ENCODE measurements at places on chromosomes 7 and 10.

GRCh38 chr7:19066170-19066569, 51.3 kb downstream of the TWIST1 start:
- no peak for DNase-seq

GRCh38 chr10:95363303-95363912, 72.6 kb upstream of the PDLIM1 start:
- DNase-seq = peak; percentile 18

DNA sequence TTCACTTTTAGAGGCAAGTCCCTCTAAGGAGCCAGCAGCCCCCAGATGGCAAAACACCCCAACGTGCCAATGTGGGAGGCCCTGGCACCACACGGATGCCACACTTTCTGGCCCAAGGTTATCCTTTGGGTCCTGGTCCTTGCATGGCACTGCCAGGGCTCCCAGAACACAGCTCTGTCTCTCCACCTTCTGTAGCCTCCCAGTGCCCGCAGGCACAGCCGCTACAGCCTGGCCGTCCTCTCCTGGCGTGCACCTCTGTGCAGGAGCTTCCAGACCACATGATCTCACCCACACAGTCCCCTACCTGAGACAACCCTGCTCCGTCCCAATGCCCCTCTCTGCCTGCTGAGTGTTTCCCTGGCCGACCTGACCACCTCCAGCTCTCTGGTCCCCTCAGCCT, 215.0 kb downstream of the TNS3 start:
- no peak for DNase-seq

GRCh38 chr10:108812296-108812695, 1111.0 kb downstream of the XPNPEP1 start:
- no peak for DNase-seq

GRCh38 chr10:13915710-13916109, 328.9 kb downstream of the PRPF18 start:
- DNase-seq = no peak

DNA sequence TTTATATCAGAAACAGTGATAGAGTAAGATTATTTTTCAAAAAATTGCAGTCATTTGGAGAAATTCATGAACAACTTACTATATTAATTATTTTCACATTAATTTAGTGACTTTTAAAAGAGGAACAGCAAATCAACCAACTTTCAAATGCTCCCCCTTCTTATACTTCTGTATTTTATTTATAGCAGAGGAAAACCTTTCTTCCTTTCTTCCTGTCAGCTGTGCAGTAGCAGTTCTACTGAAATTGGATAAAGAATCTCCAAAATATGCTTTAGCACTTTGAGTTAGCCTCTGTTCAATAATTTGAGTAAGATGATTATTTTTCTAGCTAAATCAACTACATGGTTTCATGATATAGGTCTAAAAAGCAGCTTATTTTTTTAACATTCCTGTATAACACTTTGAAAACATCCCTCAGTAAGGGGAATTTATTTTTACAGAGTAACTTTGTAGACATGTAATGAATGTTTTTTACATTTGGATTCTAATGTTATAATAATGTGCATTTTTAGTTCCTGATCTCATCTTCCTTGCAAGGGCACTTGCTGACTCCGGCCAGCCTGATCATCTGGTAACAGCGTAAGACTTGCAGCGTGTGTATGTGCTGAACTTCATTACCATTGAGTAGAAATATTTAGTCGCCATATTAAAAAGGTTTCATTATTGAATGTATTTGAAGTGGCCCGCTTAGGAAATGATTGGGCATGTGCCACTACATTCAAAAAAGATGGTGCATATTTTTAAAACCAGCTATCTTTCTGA, 158.3 kb upstream of the HDAC9 start:
- no peak for DNase-seq

DNA sequence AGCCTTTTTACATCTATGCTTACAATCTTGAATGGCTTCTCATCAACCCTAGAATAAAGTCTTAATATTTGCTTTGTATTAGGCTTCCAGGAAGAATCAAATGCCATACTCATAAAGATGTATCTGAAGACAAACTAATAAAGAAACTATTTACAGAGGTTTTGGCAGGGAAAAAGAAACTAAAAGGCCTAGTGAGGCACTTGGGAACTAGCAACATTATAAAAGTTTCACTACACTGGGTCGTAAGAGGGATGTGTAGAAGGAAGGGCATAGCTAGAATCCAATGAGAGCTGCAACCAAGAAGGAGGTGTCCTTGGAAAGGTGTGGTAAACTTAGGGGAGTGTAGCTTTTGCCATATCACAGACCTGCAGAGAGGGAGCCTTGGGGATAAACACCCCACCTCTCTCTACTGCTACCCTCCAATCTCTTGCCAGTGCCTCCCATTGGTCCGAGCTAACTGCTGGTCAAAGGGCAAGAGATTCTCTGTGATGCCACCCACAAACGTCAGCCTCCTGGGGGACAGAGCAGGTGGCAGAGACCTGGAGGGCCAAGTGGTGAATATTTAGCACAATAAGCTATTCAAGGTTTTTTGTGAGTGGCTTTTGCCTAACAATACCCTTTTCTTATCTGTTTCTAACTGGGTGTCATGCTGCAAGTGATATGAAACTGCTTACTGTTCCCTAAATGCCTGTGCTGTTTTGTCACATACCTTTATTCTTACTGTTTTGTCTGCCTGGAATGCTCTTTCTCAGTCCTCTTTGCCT, 60.7 kb downstream of the CPED1 start:
- no peak for DNase-seq

Data from activated CD8-positive, alpha-beta memory T cell treated with anti-CD3 and anti-CD28 coated beads, Interleukin-2, amount 50 U/mL, for 4 hours (primary cell).